Stimulated activated naive B cell treated with anti-CD40 and anti-IgM and Interleukin-4, amounts not matched to agents 10 μg/mL and 1 μg/mL and 100 μg/mL, for 72 hours (primary cell): ENCODE measurements at places on chromosomes 11 and 22.

DNA sequence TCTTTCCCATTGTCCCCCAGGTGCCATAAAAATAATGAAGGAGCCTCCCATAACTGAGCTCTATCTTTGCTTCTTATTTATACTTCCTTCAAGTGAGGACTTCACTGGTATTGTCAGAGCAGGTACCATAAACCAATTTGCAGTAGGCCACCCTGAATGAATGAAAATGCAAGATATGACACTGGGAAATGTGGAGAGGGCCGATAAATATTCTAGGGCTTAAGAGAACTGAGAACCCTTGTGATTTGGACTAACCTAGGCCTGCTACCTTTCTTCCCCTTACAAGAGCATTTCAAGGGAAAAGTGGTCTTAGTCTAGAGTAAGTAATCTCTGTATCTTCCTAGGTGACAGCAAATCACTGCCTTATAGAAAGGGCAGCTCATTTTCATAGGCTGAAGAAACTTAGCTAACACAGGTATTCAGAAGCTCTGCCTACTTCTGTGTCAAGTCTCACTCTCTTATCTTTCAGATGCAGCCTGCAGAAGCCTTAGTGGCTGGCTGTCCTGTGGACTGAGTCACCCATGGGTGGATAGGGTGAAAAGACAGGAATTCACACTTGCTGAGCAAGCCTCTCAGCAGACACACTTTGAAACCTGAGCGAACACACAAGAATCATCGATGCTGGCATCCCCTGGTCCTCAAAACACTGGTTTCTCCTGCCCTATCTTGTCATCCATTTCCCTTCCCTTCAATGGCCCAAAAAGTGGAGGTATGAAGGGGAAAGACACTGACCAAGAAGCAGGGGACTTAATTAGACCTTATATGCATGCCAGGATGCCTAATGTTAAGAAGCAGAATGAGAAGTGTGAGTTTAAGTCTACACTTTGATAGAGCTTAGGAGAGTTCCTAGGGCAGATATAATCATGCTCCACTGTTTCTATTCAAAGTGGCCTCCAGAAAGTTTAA, 15.2 kb downstream of the NRIP3 start:
- DNase-seq, result no peak
- no peaks in the 10 kb centered on the region for H3K36me3 ChIP-seq
- no peaks in the 10 kb centered on the region for H3K4me1 ChIP-seq
- H3K4me3 ChIP-seq, result no peak overlapping the region
- H3K27ac ChIP-seq, result no peak overlapping the region

- H3K27ac ChIP-seq, result no peak overlapping the region
- peaks cover 17% of the 10 kb centered on the region for H3K36me3 ChIP-seq
- H3K27me3 ChIP-seq, result no peaks in the 10 kb centered on the region
Measured at GRCh38 chr22:29632672-29633071, 29.2 kb downstream of the NF2 start.

DNA sequence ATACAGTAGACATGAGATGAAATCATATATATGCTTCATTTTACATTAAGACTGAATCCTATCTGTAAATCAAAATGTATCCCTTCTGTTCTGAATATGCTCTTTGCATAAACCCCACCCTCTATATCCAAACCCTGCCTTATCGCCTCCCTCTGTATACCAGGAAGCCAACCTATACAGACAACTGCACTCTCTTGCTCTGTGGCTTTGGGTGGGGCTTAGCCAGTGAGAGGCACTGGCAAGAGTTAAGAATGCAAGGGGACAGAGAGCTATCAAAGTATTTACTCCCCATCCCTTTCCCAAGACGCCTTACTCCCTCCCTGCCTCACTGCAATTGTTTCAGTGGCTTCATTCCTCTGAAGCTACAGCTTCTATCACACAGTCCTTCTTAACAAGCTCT, 309.8 kb downstream of the TTC28 start:
- no peak for DNase-seq
- no peak overlapping the region for H3K27ac ChIP-seq
- no peaks in the 10 kb centered on the region for H3K4me1 ChIP-seq
- H3K36me3 ChIP-seq, result no peaks in the 10 kb centered on the region

GRCh38 chr11:128470081-128470480, 117.3 kb downstream of the ETS1 start:
- no peak for DNase-seq
- peak overlapping the region; percentile 97 for H3K27ac ChIP-seq
- peaks cover 82% of the 10 kb centered on the region for H3K4me1 ChIP-seq
- H3K36me3 ChIP-seq, result peaks cover 66% of the 10 kb centered on the region
- no peaks in the 10 kb centered on the region for H3K27me3 ChIP-seq
- peak overlapping the region; percentile 65 for H3K4me3 ChIP-seq

DNA sequence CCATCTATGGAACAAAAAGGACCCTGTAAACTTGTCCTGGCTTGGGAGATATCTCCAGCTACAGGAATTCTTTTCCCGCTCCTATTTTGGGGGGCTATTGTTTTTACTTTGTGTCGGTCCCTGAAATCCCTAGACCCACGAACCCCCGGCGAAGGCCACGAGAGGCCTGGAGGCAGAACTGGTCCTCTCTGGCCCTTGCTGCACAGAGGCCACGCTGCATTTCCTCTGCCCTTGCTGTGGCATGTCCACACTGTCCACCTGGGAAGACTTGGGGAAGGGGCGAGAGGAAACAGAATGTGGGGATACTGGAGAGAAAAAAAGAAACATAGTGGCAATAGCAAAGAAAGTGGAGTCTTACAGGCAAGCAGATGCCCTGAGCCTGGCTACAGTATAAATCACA, 2.3 kb upstream of the ANO1 start:
- H3K4me1 ChIP-seq, result peaks cover 19% of the 10 kb centered on the region
- no peak for DNase-seq
- no peak overlapping the region for H3K27ac ChIP-seq
- no peak overlapping the region for H3K4me3 ChIP-seq
- H3K36me3 ChIP-seq, result no peaks in the 10 kb centered on the region
- peaks cover 80% of the 10 kb centered on the region for H3K27me3 ChIP-seq

- DNase-seq, result no peak
- no peak overlapping the region for H3K4me3 ChIP-seq
- no peaks in the 10 kb centered on the region for H3K36me3 ChIP-seq
- no peaks in the 10 kb centered on the region for H3K4me1 ChIP-seq
- no peaks in the 10 kb centered on the region for H3K27me3 ChIP-seq
- no peak overlapping the region for H3K27ac ChIP-seq
Measured at GRCh38 chr11:132093536-132094259, 723.3 kb downstream of the NTM start.

- peaks cover 12% of the 10 kb centered on the region for H3K27me3 ChIP-seq
- H3K27ac ChIP-seq, result no peak overlapping the region
- H3K4me3 ChIP-seq, result no peak overlapping the region
- peaks cover 4% of the 10 kb centered on the region for H3K4me1 ChIP-seq
Measured at GRCh38 chr22:28948424-28948823, 65.1 kb downstream of the ZNRF3 start.

- DNase-seq, result no peak
- H3K4me1 ChIP-seq, result peaks cover 54% of the 10 kb centered on the region
- H3K27ac ChIP-seq, result no peak overlapping the region
- H3K4me3 ChIP-seq, result no peak overlapping the region
- H3K36me3 ChIP-seq, result no peaks in the 10 kb centered on the region
- peaks cover 13% of the 10 kb centered on the region for H3K27me3 ChIP-seq
Measured at GRCh38 chr22:45997777-45998637, 21.0 kb upstream of the WNT7B start.

- H3K27ac ChIP-seq, result no peak overlapping the region
- no peaks in the 10 kb centered on the region for H3K4me1 ChIP-seq
- no peak for DNase-seq
Measured at GRCh38 chr11:91997226-91997625, 227.4 kb upstream of the FAT3 start.

DNA sequence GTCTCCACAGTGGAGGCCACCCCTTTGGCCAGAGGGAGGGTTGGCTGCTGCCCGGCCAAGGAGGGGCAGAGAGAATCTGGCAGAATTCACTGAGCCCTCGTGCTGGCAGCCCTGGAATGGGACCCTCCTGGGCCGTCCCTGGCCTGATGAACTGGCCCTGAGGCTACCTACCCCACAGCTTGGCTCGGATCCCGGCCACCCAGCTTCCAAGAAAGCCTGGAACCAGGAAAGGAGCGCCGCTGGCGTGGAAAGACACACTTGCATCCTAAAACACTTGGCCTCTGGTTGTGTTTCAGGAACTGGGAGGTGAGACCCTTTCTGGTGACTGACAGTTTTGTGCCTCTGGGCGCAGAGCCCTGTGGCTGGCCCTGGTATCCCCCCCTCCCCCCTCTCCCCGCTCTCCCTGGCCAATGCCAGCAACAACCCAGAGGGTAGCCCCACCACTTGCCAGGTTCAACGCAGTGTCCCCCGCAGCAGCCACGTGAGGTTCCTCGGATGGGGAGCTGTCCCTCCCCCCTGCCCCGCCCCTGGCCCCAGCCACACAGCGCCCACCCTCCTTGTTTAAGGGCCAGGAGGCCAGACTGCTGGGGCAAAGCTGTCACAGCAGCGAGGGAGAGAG, 693 bp downstream of the NFAM1 start:
- H3K36me3 ChIP-seq, result no peaks in the 10 kb centered on the region
- H3K4me1 ChIP-seq, result peaks cover 15% of the 10 kb centered on the region
- no peak overlapping the region for H3K4me3 ChIP-seq
- no peak overlapping the region for H3K27ac ChIP-seq

DNA sequence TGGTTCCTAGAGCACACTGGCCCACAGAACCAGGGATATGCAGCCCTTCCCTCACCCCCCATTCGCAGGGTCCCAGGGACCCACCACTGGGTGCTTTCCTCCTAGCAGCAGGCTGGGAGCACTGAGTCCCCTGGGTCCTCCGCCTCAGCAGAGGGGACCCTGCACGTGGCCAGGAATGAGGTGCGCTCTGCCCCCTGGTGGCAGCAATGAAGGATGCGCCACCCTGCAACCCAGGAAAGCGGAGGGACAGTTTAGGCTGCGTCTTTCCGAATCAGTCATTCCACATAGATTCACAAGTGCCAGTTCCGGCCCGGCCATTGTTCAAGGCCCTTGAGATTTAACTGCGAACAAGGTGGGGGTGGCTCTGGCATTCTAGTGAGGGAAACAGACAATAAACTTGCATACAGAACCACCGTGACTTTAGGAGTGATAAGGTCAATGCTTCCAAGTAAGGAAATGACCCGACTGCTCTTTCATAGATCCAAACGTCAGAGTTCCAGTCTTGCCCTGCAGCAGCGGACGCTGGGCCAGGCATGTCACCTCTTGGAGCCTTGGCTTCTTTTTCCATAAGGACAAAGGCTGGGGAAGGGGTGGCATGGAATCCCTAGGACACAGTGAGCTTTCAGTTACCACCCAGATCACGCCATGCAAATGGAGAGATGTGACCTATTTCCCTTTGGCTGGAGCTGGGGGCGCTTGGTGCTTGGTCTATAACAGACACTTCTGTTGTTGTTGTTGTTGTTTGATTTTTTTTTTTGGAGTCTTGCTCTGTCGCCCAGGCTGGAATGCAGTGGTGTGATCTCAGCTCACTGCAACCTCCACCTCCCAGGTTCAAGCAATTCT, 7.7 kb downstream of the RIN1 start:
- no peaks in the 10 kb centered on the region for H3K27me3 ChIP-seq
- peak overlapping the region; percentile 60 for H3K27ac ChIP-seq
- no peaks in the 10 kb centered on the region for H3K36me3 ChIP-seq
- peaks cover 22% of the 10 kb centered on the region for H3K4me1 ChIP-seq
- no peak overlapping the region for H3K4me3 ChIP-seq

DNA sequence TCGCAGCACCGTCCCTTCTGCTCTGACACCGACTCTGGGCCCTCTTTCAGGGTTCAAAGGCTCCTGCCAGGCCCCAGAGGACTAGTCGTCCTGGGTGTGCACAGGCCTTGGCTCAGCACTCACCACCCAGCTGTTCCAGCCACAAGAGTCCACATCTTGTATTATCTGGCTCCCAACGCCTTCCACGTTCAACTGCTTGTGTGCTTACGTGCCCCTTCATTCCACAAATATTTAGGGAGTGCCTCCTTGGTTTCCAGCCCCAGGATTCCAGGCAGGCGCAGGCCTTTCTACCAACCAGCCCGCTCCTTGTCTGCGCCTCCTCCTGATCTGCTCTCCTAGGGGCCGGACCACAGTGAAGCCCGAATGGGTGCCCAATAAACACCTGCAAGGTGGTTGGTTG, 70.9 kb downstream of the SCUBE1 start:
- peaks cover 3% of the 10 kb centered on the region for H3K4me1 ChIP-seq
- no peak for DNase-seq
- H3K36me3 ChIP-seq, result no peaks in the 10 kb centered on the region
- no peak overlapping the region for H3K27ac ChIP-seq

DNA sequence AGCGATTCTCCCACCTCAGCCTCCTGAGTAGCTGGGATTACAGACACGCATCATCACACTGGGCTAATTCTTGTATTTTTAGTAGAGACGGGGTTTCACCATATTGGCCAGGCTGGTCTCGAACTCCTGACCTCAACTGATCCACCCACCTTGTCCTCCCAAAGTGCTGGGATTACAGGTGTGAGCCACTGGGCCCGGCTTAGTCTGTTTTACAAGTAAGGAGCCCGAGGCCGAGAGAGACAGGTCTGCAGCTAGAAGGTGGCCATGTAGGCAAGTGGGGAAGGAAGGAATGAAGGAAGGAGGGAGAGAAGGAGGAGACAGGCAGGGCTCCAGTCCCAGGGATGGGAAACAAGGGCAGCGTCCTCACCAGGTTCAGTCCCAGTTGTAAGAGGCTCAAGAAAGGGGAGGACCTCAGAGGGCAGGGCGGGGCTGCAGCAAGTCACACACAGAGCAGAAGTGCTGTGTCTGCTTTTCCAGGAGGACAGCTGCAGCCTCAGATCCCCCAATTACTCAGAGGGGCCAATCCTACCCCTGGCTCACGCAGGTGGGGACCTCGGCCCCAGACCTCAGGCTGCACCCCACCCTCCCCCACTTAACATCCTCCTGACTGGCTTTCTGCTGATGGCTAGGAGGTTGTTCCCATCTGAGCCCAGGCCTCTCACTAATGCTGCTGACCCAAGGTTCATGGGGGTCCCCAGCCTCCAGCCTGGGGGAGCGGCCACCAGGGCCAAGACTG, 53.8 kb upstream of the PRR5 start:
- H3K27me3 ChIP-seq, result peaks cover 13% of the 10 kb centered on the region
- H3K4me3 ChIP-seq, result no peak overlapping the region
- no peak overlapping the region for H3K27ac ChIP-seq
- no peaks in the 10 kb centered on the region for H3K4me1 ChIP-seq

GRCh38 chr22:47573141-47573540, 810.7 kb downstream of the TBC1D22A start:
- H3K27ac ChIP-seq, result no peak overlapping the region
- DNase-seq, result no peak
- H3K4me3 ChIP-seq, result no peak overlapping the region
- H3K36me3 ChIP-seq, result no peaks in the 10 kb centered on the region
- no peaks in the 10 kb centered on the region for H3K4me1 ChIP-seq

GRCh38 chr22:21865041-21865440, 2.4 kb downstream of the MAPK1 start:
- no peak overlapping the region for H3K27ac ChIP-seq
- no peak for DNase-seq
- H3K27me3 ChIP-seq, result no peaks in the 10 kb centered on the region
- H3K4me3 ChIP-seq, result peak overlapping the region; percentile 26

GRCh38 chr11:95147364-95147905, 57.8 kb downstream of the ENDOD1 start:
- H3K36me3 ChIP-seq, result no peaks in the 10 kb centered on the region
- no peak overlapping the region for H3K4me3 ChIP-seq
- H3K27me3 ChIP-seq, result peaks cover 4% of the 10 kb centered on the region
- DNase-seq, result no peak
- peaks cover 23% of the 10 kb centered on the region for H3K4me1 ChIP-seq

- H3K27me3 ChIP-seq, result no peaks in the 10 kb centered on the region
- no peak for DNase-seq
- H3K27ac ChIP-seq, result peak overlapping the region; percentile 63
- no peak overlapping the region for H3K4me3 ChIP-seq
- H3K36me3 ChIP-seq, result peaks cover 55% of the 10 kb centered on the region
Measured at GRCh38 chr11:128709402-128709801, 15.5 kb downstream of the FLI1 start.

- DNase-seq, result no peak
- H3K27ac ChIP-seq, result no peak overlapping the region
- no peak overlapping the region for H3K4me3 ChIP-seq
- H3K4me1 ChIP-seq, result no peaks in the 10 kb centered on the region
- H3K27me3 ChIP-seq, result peaks cover 7% of the 10 kb centered on the region
- H3K36me3 ChIP-seq, result no peaks in the 10 kb centered on the region
Measured at GRCh38 chr11:83815736-83816135, 529.6 kb upstream of the CCDC90B start.
